ENCODE measurements at places on chromosomes 7 and 10.

GRCh38 chr7:50085344-50085743 is 7.7 kb downstream of the ZPBP start:
- no peak for DNase-seq

GRCh38 chr10:9175200-9175599 is 1120.7 kb downstream of the GATA3 start:
- DNase-seq, result no peak

DNA sequence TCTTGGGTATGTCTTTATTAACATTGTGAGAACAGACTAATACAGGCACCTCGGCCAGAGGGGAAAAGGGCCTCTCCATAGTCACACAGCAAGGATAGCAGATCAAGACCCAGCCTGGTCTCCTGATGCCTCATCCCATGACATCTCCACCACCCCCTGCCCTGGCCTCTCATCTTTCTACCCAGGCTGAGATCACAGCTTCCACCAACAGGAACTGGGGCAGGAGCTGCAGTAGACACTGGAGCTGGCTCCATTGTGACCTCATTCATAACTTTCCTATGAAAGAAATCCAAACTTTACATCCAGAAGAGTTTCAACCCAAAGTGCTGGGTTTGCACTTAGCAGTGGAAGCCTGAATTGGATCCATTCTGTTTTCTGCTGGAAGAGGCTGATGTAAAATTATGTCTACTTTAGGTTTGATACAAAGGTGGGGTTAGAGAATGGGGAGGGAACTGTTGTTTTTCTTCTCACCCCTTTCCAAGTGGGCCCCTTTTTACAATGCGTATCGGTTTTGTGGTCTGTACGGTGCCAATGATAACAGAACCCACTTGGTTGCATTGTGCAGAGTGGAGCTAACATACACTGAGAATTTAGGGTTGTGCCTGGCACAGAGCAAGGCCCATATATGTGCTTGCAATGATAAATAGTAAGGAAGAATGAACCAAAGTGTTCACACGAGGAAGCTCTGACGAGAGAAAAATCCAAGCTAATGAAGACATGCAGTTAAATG is 28.6 kb upstream of the INSIG1 start:
- DNase-seq, result no peak

- DNase-seq, result no peak
Measured at GRCh38 chr10:71429929-71430328, 33.2 kb downstream of the CDH23 start.

- DNase-seq, result no peak
Measured at GRCh38 chr10:58818900-58819299, 306.2 kb downstream of the BICC1 start.

DNA sequence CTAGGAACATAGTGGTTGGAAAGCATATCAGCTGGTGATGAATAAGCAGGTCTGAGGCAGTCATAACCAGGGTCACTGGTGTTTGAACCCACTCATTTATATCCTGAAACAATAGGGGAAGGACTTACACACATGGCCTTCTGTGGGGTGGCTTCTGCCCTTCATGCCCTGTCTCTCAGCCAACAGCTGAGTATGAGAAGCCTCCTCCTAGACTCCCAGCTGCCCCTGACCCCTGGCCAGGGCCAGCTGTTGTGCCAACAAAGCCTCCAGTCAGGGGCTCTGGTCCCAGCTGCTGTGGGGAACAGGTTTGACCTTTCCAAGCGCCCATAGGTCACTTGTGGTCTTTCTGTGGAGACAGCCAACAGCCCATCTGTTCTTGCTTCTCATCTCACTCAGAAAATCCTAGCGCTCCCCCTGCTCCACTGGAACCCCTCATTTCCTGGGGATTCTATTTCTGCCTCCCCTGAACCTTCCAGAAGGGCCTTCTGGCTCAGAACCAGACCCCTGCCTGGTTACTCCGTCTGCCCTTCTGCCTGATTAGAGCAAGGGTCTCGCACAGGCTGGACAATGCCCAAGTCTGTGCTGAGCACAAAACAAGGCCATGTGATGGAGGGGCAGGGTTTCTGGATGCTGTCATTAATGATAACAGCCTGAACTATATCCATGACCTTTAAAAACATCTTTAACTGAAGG is 9.7 kb upstream of the PURB start:
- no peak for DNase-seq

DNA sequence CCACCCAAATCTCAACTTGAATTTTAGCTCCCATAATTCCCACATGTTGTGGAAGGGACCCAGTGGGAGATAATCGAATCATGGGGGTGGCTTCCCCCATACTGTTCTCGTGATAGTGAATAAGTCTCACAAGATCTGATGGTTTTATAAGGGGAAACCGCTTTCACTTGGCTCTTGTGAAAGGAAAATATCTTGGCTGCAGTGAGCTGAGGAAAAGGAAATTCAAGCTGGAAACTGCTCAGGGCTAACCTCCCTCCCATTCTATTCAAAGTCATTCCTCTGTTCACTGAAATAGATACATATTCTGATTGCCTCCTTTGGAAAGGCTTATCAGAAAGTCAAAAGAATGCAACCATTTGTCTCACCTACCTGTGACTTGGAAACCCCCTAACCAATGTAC is 15.8 kb downstream of the CYCS start:
- DNase-seq, result no peak

GRCh38 chr10:7033031-7033430 is 377.8 kb downstream of the SFMBT2 start:
- no peak for DNase-seq

- no peak for DNase-seq
Measured at GRCh38 chr10:114716811-114717404, 58.8 kb upstream of the ABLIM1 start.

DNA sequence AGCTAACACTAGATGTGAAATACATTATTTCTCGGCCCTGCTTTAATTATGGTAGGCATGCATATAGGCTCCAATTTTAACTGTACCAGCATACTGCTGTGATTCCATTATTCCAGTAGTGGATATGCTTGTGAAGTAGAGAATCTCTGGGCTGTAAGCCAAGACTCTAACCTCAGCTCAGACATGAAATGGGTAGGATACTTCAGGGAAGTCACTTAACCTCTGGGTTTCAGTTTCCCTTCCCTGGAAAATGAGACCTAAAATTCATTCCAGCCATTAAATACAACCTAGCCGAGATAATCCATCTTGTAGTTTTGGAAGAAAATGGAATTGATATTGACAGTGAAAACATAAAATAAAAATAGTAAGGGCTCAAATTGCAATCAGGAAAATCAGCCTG is 59.6 kb upstream of the TRIL start:
- no peak for DNase-seq

- DNase-seq, result no peak
Measured at GRCh38 chr10:1347525-1347924, 291.3 kb downstream of the WDR37 start.

Data from K562 (cell line).